ENCODE measurements at places on chromosomes 7 and 10.

- DNase-seq = no peak
Observed at GRCh38 chr10:4046030-4046429, 261.0 kb upstream of the KLF6 start.

DNA sequence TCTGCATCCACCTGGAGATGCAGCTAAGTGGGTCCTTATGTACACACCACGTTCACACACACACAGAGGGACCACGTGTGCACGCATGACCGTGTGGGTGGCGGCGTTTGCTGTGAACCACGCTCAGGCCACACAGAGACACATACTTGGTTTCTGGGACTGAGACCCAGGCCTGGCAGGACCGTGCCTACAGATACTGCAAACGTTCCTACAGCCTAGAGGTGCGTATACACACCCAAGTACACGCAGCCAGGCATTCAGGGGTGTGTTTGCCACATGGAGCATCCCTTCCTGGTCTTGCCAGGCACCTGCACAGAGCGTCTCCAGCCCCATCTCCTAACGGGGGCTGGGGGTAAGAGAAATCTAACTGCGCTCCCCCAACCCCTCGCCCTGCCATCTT, 49.0 kb upstream of the GTF2IRD1 start:
- no peak for DNase-seq

GRCh38 chr7:2403014-2403717, at the start of gene CHST12:
Gene CHST12, plus strand, starts transcription at chr7:2403611. Its CDS starts 29,029 bp downstream, at chr7:2432640.
- peak; percentile 84 for DNase-seq

GRCh38 chr10:133530506-133530905, 3.3 kb downstream of the CYP2E1 start:
- no peak for DNase-seq

DNA sequence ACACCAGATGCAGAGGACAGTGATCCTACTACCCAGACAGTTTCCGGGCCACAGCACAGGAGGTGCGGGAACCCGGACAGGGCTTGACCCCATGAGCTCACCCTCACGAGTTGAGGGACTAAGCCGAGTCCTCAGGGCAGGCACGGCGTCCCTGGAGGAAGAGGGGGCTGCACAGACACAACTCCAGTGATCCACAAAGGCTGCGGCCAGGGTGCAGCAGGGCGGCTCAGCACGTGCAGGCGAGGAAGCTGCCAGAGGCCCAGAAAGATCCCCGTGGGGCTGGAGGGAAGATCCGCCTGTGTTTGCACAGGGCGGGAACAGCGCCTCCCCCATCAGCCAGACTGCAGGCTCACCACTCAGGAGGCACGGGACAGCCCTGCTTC, 45.9 kb upstream of the TMEM72 start:
- DNase-seq = no peak

DNA sequence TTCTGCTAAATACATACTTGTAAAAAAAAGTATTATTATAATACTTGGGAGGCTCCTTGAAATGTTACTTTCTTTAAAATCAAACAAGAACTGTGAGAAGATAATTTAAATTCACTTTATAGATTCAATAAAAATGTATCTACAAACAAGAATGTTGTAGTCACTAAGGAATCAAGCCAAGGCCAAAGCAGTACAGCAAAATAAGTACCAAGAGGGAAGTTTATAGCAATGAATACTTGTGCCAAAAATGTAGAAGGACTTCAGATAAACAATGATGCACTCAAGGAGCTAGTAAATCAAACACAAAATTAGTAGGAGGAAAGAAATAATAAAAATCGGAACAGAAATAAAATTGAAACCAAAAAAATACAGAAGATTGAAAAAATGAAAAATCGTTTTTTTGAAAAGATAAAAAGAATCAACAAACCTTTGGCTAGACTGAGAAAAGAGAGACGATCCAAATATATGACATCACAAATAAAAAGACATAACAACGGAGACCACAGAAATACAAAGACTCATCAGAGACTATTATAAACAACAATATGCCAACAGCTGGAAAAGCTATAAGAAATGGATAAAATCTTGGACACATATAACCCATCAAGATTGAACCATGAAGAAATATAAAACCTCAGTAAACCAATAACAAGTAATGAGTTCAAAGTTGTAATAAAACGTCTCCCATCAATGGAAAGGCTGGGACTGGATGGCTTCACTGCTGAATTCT, 286.0 kb upstream of the TMEM229A start:
- DNase-seq = no peak

- no peak for DNase-seq
Observed at GRCh38 chr7:9488555-9488954, 1055.1 kb downstream of the NXPH1 start.

DNA sequence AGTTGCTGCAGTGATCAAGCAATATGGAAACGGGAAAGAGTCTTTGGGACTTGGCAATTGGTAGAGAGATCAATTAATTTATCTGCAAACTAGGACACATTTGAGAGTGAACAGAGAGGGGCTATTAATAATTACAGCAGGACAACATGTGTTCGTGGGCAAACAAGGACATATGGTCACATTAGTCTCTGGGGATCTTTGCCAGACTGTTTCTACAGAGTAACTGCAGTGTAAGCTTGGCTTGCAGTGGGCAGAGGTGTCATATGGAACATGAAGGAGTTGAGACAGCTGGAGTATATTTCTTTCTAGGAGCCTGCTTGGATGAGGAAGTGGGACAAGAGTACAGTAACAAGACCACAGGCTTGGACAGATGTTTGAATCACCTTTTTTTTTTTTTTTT, 232.1 kb upstream of the LYZL1 start:
- no peak for DNase-seq

- no peak for DNase-seq
Observed at GRCh38 chr7:13897819-13898218, 91.6 kb downstream of the ETV1 start.

GRCh38 chr7:66205741-66206090, 582 bp downstream of the TPST1 start:
- no peak for DNase-seq

DNA sequence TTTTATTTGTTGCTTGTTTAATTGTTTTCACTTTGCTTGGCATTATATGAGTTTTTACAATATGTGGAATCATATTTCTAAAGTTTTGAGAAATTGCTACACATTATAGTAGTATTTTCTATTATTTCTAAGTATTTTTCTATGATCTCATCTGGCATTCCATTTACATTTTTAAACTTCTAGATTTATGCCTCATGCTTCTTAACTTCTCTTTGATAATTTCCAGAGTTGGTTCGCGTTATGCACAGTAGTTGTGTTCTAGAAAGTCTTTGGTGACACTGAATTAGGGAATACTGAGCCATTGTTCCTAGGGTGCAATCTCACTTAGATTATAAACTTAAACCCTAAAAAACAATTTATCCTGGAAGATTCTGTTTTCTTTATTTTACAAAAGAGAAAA, 129.2 kb downstream of the GNAI1 start:
- no peak for DNase-seq

DNA sequence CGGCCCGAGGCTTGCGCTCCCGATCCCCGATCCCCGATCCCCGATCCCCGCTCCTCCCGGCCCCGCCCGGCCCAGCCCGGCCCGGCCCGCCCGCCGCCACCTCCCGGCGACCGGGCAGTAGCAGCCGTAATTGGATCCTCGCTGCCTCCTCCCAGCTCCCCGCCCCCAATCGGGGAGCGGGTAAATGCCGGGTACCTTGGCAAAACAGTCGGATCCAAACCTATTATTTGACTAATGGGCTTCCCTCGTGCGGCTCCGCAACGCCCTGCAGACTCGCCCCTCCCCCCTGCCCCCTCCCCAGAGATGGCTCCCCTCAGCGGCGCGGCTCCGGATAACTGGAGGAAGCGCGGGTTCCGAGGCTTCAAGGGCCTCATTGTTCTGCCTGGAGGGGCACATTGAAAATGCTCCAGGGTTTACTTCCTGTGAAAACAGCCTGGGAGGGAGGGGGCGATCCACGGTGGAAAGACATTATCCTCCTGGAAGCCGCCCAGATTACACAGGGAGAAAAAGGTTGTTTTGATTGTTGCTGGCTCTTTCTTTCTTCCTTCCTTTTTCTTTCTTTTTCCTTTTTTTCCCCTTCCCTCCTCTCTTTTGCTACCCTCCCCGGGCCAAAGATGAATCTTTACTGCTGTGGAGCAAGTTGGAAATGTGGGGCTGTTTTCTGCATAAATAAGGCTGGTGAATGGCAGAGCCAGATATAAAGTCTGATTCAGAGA, 94.7 kb upstream of the ZMIZ1 start:
- DNase-seq = peak; percentile 74

GRCh38 chr10:36577126-36577525, 548.3 kb upstream of the ANKRD30A start:
- no peak for DNase-seq

DNA sequence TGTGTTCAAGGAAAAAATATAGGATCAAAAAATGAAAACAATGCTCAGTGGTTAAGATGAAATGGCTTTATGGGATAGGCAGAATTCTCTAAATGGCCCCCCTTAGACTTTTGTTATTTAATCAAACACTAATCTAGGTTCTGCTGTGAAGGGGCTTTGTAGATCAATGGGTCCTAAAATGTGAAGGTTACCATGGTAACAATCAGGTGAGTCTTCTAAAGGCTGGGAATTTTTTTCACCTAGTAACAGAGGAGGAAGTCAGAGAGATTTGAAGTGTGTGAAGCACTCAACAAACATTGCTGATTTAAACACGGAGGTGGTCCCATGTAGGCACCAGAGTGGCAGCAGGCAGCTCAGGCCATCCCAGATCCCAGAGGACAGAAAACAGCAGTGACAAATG, 11.1 kb downstream of the OR2A14 start:
- DNase-seq = no peak

All from NCI-H1694 treated with DMSO at 0.1 percent for 48 hours (cell line).